Stimulated activated CD8-positive, alpha-beta memory T cell treated with anti-CD3 and anti-CD28 coated beads, Interleukin-7, amount 100 ng/mL, for 4 hours (primary cell): ENCODE measurements at places on chromosomes 3 and 15.
A peak's percentile ranks its signal among the peaks of the same experiment; 100 is the strongest.

DNA sequence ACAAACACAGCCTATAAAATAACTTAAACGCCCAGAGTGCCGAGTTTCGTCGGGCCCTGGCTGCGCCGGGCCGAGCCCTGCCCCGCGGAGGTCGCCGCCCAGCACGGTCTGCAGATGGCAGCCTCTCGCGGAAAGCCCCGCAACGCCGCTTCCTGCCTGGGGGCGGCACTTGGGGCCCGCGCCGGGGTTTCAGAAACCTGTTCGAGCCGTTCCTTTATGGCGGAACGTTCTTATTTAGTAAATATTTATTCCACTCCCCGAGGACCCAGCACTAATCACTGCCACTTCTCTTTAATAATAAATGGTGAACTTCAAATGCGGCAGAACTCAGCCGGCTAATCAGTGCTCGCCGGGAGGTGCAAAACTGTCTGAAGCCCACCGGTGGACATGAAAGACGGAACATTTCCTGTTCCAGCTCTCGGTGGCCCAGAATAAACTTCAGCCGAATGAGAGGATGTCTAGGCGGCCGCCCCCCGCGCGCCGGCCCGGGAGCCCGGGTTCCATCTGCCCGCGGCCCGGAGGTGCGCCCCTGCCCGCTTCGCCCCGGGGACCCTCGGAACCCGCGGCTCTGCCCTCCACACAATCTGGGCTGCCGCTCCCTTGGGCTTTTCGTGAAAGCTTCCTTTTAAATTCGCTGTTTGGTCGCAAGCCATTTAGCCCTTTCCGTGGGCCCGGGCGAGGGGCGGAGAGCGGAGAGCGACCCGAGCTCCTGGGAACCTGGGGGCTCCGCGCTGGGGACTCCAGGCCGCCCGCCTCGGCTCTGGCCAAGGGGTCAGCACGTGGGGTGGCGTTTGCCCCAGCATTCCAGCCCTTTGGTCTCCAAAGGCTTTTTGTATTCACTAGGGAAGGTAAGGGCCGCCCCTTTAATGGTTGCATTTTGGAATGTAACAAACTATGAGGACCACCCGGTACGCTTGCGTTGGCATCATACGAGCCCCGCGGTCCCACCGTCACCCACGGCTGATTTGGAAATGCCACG lies 110.8 kb upstream of the ATP11B start:
- peak; percentile 49 for DNase-seq

DNA sequence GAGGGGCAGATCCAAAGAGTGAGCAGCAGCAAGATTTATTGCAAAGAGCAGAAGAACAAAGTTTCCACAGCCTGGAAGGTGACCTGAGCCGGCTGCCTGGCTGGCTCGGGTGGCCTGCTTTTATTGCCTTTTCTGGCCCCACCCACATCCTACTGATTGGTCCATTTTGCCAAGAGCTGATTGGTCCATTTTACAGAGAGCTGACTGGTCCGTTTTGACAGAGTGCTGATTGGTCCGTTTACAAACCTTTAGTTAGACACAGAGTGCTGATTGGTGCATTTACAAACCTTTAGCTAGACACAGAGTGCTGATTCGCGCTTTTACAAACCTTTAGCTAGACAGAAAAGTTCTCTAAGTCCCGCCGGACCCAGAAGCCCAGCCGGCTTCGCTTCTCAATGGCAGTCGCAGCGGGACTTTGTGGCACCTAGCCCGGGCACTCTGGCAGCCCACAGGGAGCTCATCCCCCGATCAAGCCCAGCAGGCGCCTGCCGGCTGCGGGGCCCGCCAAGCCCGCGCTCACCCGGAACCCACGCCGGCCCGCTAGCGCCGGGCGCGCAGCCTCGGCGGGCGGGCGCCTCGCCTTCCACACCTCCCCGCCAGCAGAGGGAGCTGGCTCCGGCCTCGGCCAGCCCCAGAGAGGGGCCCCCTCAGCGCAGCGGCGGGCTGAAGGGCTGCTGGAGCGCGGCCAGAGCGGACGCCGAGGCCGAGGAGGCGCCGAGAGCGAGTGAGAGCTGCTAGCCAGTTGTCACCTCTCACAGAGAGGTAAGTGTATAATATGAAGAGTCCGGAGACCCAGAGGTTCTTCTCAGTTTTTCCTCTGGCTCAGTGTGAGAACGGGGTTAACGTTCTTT lies 339.2 kb downstream of the CHL1 start:
- DNase-seq, result no peak

GRCh38 chr3:123100193-123100776 lies 33.5 kb downstream of the PDIA5 start:
- DNase-seq, result no peak

DNA sequence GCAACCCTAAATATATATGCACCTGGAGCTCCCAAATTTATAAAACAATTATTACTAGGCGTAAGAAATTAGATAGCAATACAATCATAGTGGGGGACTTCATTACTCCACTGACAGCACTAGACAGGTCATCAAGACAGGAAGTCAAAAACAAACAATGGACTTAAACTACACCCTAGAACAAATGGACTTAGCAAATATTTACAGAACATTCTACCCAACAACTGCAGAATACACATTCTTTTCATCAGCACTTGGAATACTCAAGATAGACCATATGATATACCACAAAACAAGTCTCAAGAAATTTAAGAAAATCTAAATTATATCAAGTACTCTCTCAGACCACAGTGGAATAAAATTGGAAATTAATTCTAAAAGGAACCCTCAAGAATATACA lies 201.5 kb downstream of the OSBPL10 start:
- no peak for DNase-seq

GRCh38 chr3:113585720-113586119 lies 53.4 kb downstream of the SIDT1 start:
- DNase-seq, result no peak

- no peak for DNase-seq
These were observed 15.6 kb downstream of the CHRNA3 start for GRCh38 chr15:78605201-78605600.
